ENCODE measurements at places on chromosomes 5 and 9.

DNA sequence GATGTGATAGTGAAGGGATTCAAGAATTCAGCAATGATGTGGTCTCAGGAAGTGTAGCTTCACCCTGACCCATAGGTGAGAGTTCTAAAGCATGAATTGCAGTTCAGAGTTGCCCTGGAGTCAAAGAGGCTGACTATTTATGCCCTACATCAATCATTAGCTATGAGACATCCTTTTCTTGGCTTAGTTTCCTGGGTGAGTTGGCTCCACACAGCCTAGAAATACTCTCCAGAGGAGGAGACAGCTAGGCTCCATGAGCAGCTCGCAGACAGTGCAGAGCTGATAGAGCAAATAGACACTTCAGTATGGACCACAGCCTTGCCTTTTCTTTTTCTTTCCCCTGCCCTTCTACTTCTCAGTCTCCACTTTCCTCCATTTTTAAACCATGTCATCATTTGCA is 1651.8 kb downstream of the MAT2B start:
- DNase-seq: no peak

DNA sequence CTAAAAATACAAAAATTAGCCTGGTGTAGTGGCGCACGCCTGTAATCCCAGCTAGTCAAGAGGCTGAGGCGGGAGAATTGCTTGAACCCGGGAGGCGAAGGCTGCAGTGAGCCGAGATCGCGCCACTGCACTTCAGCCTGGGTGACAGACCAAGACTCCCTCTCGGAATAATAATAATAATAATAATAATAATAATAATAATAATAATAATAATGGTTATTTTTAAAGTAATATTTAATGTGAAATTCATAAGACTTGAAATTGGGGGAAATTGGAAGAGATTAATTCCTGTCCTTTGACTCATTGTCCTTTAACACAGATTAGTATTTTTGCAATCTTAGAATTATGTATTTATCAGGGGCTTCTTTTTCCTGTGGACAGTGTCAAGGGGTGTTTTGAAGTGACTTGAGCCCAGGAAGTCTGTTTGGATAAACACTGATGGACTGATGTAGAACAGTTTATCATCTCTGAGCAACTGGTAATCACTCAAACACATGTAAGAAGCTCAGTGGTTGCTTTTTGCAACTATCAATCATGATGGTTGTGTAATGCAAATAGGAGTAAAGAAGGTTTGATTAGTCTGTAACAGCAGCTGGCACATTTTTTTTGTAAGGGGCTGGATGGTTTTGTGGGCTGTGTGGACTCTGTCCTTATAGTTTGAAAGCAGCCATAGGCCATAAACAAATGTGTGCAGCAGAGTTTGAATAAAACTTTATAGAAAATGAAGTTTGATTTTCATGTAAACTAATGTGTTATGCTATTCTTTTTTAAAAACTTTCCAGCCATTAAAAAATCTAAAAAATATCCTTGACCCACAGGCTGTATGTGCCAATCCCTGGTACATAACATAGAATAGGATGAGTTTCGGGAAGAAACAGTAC is 93.5 kb downstream of the F2RL2 start:
- no peak for DNase-seq

GRCh38 chr5:55441107-55441771 is 93.5 kb downstream of the PLPP1 start:
- DNase-seq: no peak

- no peak for DNase-seq
Measured at GRCh38 chr9:21711504-21711903, 90.9 kb upstream of the MTAP start.

DNA sequence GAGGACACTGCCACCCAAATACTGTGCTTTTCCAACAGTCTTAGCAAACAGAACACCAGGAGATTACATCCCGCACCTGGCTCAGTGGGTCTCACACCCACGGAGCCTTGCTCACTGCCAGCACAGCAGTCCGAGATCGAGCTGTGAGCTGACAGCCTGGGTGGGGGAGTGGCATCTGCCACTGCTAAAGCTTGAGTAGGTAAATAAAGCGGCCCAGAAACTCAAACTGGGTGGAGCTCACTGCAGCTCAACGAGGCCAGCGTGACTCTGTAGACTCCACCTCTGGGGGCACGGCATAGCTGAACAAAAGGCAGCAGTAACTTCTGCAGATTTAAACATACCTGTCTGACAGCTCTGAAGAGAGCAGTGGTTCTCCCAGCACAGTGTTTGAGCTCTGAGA is 28.8 kb downstream of the EPB41L4A start:
- no peak for DNase-seq

DNA sequence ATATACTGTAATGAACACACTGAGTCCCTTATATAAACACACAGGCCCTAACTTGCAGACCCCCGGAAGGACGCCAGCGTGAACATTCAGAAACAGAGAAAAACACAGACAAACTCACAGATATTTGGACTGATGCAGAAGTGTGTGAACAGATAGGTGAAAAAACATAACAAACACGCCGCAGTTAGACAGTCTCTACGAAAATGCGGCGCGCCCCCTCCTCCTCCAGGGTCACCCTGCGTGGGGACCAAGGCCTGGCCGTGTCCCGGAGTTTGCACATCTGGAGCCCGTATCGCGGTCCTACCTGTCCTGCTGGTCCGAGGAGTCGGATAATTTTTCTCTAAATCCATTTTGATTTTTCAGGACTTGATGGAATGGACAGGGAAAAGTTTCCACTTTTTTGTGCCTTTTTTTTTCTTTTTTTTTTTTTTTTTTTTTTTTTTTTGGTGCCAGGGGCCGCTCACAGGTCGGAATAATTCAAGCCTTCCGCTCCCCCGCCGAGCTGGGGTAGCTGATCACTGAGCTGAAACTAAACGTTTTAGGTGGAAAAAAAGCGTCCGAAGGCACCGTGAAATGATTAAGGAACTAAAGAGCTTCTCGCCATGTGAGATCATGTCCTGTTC is at the start of gene PAX5:
Gene PAX5 (minus strand): TSS at position 587 of the 623 bp plus-strand sequence. CDS start 237 bp downstream, at position 350.
- no peak for DNase-seq

GRCh38 chr5:27353970-27354369 is 315.6 kb upstream of the CDH9 start:
- DNase-seq: no peak

DNA sequence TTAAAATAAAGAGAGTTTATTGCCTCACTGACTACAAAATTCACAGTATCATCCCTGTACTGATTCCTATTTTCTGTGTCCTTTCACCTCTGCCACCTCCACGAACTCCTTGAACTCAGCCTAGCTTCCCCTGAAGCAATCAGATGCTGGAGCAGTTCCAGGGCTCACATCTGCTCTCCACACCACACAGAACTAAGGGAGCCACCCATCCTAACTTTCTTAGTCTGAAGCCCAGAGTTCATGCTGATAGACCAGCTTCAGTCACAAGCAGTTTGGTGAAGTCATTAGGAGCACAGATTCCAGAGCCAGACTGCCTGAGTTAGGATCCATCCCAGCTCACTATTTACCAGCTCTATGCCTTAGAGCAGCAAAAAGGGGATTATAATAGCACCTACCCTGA is 15.6 kb upstream of the EPB41L4A start:
- no peak for DNase-seq

DNA sequence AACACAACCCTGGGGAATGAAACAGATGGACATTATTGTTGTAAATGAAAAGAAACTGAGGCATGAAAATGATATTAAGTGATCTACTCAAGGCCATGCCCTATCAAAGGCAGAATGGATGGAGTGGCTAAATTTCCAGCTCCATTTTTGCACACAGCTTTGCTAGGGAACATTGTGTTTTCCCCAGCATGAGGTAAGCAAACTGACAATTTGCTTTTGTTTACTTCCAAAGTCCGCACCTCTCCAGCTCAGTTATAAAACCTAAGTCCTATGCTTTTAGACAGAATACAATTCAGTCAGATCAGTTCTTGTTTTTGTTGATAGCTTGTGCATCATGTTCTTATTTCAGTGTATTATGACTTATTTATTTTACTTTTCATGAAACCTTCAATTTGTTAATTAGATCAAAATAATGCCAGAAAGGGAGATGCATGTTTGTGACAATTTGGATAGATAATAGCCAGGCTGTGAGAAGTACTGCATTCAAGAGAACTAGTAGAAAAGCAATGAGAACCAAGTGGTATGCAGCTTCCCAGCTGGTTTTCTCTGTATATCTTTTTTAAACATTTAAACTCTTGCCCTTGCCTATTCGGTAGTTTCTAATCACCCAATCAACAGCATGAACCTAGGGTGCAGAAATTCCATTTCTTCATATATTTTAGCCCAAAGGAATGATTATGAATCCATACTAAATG is 380.8 kb downstream of the SPATA31D1 start:
- no peak for DNase-seq

Measured in Caco-2 (cell line).